Activated T-cell treated with anti-CD3 and anti-CD28 coated beads for 48 hours (primary cell): ENCODE measurements at places on chromosomes 2 and 18.

DNA sequence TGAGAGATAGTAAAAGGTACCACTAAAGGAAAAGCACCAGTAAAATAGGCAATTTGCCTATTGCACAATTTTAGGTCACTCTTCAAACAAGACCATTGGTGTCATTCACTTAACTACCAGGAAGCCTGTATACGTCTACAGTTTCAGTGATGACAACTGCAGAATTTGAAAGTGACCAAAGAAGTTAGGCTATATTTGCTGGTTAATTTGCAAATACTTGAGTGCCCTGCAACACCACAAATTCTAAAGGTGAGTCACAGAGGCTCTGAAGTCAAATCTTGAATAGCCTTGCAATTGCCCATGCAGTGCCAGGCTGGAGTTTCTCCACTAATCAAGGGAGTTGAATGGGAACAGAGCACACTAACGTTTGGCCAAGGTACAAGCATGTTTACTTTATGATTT, 128.7 kb upstream of the CCDC68 start:
- DNase-seq = no peak

- DNase-seq = no peak
Measured at GRCh38 chr2:234142530-234142929, 92.0 kb downstream of the SPP2 start.

- no peak for DNase-seq
Measured at GRCh38 chr18:59605633-59606192, 91.5 kb downstream of the CCBE1 start.

- DNase-seq = no peak
Measured at GRCh38 chr2:240930096-240930630, 24.0 kb downstream of the CROCC2 start.

GRCh38 chr2:39435234-39435633, 1.9 kb downstream of the MAP4K3 start:
- no peak for DNase-seq

GRCh38 chr2:130336877-130337734, 5.6 kb upstream of the IMP4 start:
- DNase-seq = peak; percentile 61

- DNase-seq = no peak
Measured at GRCh38 chr2:219723311-219723710, 95.9 kb downstream of the SLC4A3 start.

DNA sequence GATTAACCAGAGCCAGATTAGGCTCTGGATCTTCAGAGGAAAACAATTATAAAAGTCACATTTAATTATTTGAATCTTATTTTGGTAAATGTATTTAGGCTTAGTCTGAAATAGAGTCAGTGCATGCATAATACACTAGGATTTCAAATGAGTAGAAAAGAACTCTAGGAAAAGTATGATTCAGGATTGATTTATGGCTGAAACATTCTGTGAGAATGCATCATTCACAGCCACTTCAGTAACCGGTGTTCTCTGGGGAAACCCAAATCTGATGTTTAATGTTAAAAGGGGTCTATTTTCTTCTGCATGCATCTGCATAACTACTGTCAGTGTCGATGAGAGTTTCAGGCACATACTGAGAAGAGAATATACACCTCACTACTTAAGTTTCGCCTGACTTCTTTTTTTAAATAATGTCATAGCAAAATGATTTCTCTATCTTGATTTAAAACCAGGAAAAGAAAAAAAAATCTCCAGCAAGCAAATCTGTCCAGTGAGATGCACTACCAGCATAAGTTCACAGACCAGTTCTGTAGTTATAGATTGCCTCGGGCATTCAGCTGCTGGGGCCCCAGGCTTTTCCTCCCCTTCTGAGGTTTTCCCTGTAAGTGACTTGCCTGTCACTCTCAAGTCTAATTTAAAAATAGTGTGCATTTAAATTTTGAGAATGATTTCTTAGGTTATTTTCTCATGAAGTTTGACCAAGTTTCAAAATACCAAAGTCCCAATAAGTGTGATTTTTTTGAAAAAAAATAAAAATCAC, 501.5 kb downstream of the NR4A2 start:
- no peak for DNase-seq

GRCh38 chr2:144774809-144775208, 254.9 kb upstream of the ZEB2 start:
- no peak for DNase-seq

GRCh38 chr2:59096973-59097372, 855.8 kb upstream of the FANCL start:
- DNase-seq = no peak

DNA sequence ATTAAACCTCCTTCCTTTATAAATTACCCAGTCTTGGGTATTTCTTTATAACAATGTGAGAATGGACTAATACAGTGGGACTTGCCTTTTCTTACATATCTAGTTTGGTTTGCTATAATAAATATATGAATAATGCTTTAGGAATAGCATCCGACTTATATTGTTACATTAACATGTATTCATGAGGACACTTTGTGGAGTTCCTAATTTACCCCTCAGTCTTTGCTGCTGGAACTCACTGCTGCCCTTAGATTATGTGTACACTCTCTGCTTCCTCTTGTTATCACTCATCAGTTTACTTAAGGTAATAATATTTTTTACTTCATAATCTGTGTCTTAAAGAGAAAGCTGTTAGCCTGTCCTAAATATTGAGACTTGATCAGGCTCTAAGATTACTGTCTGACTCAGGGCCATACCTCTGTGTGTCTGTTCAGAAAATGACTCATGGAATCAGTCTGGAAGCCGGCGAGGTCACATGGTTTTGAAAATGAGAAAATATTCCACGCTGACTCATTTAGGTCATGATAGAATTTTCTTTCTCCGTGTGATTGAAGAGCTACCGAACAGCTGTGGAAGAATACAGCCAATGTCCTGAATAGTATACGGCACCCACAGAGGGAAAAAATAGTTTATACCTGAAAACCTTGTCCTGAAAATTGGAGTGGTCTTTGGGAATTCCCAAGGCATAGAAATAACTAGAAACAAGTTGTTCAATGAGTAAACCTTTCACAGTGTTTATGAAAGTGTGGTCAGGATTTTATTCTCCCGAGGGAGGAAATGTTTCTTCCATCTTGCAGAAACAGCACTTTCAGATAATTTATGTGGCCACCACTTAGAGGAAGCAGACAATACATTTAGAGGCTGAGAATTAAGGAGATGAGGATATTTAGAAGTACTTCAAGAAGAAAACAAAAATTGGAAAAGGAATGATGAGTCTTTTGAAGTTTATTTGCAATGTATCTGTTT, 156.4 kb downstream of the DSEL start:
- no peak for DNase-seq

DNA sequence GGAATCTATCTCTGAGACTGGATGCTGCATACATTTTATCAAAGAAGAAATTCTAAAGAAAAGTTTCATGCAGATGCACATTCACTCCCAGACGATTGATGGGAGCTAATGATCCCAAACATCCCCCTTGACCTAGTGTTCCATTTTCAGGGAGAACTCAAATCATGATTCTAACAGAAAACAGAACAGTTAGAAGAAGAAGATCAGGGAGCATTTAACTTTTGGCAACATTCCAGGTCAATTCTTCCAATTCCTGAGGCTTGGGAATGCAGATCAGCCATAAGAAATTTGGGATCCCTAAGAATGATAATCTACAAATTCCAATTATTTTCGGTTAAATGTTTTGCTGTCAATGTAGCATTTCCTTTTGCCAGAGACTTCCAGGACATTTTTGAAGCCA, 96.6 kb downstream of the CPO start:
- no peak for DNase-seq

DNA sequence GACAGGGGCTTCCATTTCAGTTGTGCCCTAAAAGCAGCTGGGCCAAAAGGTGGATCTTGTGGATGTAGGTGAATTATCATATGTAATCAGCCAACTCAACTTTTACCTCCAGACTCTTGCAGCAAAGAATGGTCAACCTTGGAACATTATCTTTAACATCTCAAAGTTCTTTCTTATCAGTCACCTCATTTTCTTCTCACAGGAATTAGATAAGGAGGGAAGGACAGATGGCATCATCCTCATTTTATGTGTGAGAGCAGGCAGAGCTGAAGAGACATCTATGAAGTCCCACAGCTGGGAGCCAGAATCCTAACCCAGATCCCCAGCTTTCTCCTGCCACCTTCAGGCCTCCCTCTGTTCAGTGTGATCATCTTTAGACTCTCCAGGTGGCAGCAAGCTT, 182.1 kb downstream of the MGAT5 start:
- DNase-seq = no peak

DNA sequence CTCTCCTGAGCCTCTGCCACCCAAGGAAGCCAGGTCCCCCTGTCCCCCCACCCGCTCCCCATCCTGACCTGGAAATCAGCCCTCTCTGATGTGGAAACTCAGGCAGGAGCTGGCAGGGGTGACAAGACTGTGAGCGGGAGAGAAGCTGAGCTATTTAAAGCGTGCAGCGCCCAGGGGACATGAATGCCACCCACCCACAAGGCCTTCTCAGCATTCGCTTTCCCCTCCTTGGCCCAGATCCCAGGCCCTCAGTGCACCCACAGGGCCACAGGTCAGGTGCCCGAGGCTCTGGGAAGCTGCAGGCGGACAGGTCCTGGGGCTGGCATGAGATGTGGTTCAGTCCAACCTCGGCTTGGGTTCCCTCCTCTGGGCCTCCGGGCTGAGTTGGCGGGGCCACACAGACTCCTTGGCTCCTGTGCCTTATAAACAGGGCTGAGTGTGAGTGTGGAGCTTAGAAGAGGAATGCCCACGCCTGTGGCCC, 168.3 kb downstream of the SMAD7 start:
- no peak for DNase-seq

DNA sequence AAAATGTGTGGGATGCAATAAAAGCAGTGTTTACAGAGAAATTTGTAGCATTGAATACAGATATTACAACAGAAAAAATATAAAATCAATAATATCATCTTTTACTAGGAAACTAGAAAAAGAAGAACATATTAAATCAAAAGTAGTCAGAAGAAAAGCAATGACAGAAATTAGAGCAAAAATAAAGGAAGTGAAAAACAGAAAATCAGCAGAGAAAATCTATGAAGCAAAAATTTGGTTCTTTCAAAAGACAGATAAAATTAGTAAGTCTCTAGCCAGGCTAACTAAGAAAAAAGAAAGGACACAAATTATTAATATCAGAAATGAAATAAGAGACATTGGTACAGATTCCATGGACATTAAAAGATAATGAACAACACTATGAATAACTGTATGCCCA, 212.0 kb upstream of the MGAT5 start:
- DNase-seq = no peak

DNA sequence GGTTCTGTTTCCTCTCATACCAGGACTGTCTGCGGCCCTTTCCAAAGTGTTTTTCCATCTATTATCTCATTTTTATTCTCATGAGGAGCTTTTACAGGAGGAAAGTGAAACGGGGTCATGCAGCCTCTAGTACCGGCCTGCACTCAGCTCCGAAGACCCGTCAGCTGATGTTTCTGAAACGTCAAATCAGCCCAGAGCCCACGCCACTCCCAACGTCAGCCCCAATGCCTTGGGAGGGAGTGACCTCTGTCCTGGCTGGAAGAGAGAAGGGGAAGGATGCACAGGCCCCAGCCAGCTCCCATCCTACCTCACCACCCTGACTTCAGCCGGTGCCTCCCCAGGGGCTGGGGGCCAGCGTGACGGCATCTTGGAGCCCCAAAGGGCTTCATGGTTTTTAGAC, 58.5 kb downstream of the ADCY3 start:
- DNase-seq = no peak

DNA sequence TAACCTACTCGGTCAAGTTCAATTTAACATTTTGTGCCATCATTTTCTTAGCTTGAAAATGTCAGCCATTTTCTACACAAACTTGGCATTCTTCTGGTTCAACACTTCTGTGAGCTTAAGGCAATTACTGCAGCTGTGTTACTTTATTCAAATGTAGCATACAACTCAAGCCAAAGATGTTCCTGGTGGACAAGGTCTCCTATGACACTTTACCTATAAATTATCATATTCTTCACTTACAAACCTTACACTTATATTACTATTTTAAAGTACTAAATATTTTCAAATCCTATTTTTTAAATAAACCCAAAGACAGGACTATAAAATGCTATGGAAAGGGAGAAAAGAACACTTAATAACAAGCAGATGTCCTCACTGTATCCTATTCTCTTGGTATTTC, 1045.3 kb downstream of the TSN start:
- DNase-seq = no peak

DNA sequence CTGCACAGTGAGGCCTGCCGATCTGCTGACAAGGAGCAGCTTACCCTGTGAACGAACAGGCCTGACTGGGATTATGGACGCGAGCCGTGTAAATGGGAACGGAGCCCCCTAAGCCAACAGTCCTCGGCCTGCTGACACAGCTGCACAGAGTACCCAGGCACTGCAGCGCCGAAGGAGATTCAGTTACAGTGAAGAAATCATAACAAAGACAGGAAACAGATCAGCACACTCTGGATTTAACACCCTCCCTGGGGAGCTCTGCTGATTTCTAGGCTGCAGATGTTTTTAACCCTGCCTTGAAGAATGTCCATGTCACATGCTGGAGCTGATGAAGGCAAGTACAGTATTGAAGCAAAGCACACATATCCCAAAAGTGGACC, 43.4 kb downstream of the COLEC12 start:
- DNase-seq = no peak

GRCh38 chr2:138713504-138713903, 66.7 kb downstream of the NXPH2 start:
- DNase-seq = no peak

DNA sequence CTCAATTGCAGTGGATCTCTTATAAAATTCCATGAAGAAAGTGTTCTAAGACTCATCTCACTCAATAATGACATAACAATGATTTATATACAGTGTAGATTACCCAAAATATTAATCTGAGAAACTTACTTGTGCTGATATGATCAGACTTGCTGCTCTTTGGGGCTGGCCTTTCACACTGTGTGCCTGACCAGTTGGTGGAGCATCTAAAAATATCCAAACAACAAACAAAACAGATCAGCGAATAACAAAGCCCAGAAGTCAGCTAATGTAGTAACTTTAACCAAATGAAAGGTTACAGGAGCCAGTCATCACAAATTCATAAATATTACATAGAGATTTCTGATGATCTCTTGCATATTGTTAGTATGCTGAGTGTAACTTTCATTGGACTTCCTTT, 1466.8 kb upstream of the NXPH2 start:
- DNase-seq = no peak
